ENCODE measurements at places on chromosomes 3 and 15. TPM values are rescaled to one million over a fixed set of nuclear protein-coding genes. Genes with fewer than 3 reads are reported as not detected.

The TRIM42 gene
- not detected for total RNA-seq

The PRTG gene
- 1.4 TPM for total RNA-seq

The HTR3D gene
- total RNA-seq, result not detected

The GPR62 gene
- not detected for total RNA-seq

The RETNLB gene
- total RNA-seq, result not detected

The ABHD17C gene
- 5.2 TPM for total RNA-seq

The GRK7 gene
- not detected for total RNA-seq

The PYGO1 gene
- total RNA-seq, result 21.9 TPM

DNA sequence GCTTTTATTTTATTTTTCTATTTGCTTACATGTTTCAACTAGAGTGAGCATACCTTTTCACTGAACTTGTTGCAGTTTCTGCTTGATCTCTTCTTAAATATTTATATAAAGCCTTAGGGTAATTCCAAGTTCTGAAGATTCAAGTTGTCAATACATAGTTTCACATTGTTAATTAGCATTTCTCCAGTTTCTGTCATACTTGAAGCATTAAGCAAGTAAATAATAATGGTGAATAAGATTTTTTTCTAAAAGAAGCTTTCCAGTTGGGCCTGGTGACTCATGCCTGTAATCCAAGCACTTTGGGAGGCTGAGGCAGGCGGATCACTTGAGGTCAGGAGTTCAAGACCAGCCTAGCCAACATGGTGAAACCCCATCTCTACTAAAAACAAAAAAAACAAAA, 53.9 kb downstream of the CALML4 start:
- ATAC-seq, result no peak

DNA sequence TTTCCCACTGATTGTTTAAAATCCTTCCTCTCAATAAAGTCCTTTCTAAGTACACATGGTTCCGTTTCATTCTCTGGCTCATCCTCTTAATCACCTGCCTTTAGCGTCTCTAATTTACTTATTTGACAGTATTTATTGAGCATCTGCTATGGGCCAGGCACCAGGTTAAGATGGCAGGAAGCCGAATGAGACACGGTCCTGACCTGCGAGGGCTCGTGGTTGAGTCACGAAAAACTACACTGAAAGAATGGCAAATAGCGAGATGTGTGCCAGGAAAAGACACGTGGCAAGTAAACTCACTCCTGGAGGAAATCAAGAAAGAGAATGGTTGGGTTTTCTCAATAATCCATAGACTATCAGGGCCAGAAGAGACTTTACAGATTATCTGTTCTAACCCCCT, 60.9 kb downstream of the HES1 start:
- ATAC-seq, result no peak

DNA sequence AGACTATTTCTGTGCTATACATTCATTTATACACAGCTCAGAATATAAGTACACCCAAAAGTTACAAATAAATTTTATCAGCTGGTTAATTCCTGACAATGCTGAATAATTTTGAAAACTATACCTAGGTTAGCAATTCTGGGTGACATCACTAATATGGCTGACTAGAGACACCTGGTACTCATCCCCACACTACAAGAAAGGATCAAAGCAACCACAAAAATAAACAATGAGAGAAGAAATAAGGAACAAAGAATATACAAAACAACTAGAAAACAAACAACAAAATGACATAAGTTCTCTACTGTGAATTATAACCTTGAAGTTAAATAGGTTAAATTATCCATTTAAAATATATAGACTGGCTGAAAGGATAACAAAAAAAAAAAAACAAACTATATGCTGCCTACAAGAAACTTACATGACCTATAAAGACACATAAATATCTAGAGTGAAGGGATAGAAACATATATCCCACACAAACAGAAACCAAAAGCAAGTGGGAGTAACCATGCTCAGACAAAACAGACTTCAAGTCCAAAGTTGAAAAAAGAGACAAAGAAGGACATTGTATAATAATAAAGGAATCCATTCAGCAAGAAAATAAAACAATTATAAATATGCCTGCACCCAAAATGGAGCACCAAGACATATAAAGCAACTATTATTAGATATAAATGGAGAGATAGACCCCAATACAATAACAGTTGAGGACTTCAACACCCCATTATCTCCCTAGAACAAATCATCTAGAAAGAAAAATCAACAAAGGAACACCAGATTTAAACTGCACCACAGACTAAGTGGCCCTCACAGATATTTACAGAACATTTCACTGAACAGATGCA, 57.8 kb downstream of the IMPG2 start:
- ATAC-seq, result no peak

GRCh38 chr3:58325525-58325992, 7.1 kb upstream of the PXK start:
- ATAC-seq, result no peak

GRCh38 chr3:172094621-172095557, 55.5 kb downstream of the FNDC3B start:
- ATAC-seq, result no peak

GRCh38 chr3:142628801-142629200, 32.6 kb downstream of the PLS1 start:
- no peak for ATAC-seq

DNA sequence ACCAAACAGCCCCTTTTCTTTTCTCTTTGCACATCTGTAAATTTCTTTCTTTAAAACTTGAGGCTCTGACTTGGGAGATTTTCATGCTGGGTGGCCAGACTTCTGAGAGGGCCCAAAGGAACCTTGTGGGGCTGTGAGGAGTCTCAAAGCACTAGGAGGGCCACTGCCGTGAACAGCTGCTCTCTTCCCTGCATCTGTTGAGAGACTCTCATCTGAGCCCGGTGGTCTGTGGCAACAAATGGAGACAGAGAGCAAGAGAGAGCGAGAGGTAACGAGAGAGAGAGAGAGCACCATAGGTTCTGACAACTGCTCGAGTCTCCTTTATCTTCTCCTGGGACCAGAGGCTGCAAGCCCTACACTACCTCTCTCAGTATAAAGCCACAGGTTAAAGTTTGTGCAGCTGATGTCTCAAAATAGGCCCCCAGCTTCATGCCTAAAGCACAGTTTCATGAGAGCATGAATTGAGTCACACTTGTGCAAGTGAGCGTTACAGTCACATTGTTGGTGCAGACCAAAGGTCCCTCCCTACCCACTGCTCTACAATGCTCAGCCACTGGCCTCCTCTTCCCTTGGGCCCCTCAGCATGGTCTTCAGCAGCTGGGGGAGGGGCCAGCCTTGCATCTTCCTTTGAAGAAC, 60.7 kb downstream of the ZNF621 start:
- no peak for ATAC-seq

GRCh38 chr3:158775426-158776410, 26.1 kb upstream of the MFSD1 start:
- no peak for ATAC-seq

DNA sequence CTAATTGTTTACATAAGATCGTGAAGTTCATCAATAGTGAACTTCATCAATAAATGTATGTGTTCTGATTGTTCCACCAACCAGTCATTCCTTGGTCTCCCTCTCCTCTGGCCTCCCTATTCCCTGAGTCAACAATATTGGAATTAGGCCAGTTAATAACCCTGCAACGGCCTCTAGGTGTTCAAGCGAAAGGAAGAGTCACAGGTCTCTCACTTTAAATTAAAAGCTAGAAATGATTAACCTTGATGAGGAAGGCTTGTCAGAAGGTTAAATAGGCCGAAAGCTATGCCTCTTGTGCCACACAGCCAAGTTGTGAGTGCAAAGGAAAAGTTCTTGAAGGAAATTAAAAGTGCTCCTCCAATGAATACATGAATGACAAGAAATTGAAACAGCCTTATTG, 89.4 kb upstream of the ACKR4 start:
- ATAC-seq, result no peak

DNA sequence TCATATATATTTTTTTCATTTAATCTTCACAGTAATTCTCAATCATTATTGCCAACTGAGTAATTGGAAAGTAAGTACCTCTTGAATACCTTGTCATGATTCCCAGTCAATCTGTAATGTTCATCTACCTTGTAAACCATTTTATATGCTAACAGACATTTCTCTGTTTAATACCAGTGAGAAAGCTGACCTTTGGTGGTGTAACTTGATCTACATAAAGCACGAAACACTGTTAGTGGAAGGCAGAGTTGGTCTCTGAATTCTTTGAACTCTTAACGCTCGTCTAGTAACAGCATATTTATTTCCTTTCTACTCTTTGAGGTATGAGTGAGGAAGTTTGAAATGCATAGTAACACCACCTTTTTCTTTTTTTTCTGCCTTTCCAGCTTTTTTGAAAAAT, 59.5 kb downstream of the SLC25A26 start:
- no peak for ATAC-seq

GRCh38 chr15:29086001-29086400, 183.6 kb downstream of the NSMCE3 start:
- ATAC-seq, result no peak

GRCh38 chr15:69903470-69904469, 193.9 kb downstream of the TLE3 start:
- ATAC-seq, result no peak

- ATAC-seq, result no peak
Observed at GRCh38 chr15:31499236-31499952, 172.8 kb downstream of the KLF13 start.

GRCh38 chr3:12483872-12484197, 445 bp upstream of the TSEN2 start:
- ATAC-seq, result no peak

GRCh38 chr3:139378587-139379241, 10.7 kb downstream of the COPB2 start:
- no peak for ATAC-seq

GRCh38 chr15:39596358-39597051, 15.6 kb downstream of the THBS1 start:
- ATAC-seq, result no peak

DNA sequence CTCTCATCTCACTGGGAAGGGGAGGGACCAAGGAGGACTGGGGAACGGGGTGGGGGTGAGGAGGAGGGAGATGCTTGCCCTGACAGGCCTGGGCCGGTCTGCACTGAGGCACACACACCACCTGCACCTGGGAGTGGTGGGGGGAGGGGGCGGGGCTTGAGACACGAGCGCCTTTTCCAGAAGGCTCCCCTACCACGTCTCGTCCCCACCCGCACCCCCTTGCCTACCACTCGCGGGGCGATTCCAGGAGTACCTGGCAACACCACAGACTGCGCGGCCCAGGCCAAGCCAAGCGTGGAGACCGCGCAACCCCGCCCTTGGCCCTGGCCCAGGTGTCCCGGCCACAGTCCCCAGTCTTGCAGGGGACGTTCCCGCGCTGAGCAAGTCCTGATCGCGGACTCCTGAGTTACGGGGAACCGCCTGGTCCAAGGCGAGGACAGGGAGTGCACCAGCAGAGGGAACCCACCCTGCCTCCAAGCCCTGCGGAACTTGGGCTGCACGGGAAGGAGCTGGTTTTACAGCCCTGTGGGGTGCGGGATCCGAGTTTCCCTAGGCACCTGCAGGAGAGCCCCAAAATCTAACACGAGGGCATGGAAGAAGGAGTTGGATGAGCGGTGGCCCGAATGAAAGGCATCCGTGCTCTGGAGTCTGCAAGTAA, 68.1 kb upstream of the SH3GL3 start:
- ATAC-seq, result no peak

DNA sequence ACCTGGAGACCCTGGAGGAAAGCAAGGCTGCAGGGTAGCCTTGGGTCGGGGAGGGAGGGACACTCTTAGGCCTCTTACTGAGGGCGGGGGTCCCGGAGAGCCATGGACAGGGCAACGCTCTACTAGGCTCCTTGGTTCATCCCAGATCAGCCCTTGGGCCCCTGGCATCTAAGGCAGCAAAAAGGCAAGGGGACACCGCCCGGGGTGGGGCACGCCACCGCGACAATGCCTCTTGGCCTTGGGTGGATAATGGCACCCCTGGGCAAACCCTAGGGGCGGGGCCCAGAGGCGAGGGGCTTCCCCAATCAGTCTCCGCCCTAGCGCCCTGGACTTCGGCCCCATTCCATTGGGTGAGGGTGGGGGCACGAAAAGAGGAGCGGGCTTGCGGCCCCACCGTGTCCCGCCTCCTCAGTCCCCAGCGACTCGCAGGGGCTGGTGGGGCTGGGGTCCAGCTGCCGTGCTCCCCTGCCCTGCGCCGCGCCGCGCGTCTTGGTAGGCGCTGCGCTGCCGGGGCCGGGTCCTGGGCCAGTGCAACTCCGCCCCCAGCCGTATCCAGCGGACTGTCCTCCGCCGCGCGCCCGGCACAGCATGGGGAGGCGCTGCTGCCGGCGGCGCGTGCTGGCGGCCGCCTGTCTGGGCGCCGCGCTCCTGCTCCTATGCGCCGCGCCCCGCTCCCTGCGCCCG, at the start of gene CHST13:
Gene CHST13 (plus strand): TSS at position 411 of the 684 bp plus-strand sequence. CDS start 178 bp downstream, at position 589.
- peak; percentile 65 for ATAC-seq

GRCh38 chr15:62977952-62978811, 64.4 kb upstream of the TPM1 start:
- no peak for ATAC-seq
